ENCODE measurements at places on chromosomes 6 and 20.

DNA sequence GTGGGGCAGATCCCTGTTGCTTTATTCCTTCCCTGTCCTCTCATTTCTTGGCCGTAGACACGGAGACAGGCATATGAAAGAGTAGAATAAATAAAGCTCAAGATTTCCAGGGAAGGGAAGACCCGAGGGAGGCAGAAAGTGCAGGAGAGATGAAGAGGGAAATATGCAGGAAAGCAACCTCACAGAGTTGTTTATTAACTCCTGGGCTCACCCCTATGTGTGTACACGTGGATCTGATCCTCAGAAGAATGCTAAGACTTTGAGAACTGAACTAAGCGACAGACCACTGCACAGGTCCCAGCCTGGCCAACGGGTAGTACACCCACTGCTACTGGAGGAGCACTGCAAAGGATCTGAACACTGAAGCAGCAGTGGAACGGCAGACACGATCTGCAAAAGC, 156.2 kb downstream of the KIF16B start:
- no peak for DNase-seq

- no peak for DNase-seq
These were observed 156.5 kb downstream of the SMOC2 start for GRCh38 chr6:168597471-168597875.

- no peak for DNase-seq
These were observed 218.1 kb upstream of the MCHR2 start for GRCh38 chr6:100212131-100212530.

DNA sequence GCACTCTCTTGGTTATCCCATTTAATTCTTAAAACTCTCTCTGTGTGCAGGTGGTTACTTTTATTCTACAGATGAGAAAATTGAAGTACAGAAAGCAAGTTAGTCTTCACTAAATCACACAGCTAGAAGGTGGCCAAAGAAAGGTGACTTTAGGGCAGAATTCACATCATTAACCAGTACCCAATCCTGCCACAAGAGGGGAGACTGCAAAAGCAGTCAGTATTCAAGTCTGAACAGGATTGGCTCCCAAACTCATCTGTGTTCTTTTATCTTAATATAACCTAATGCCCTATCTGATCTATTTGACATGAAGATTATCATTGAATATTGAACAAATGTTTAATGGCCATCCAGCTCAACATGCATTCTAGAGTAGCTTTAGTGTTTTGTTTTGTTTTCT, 225.3 kb upstream of the FAM83B start:
- no peak for DNase-seq

- no peak for DNase-seq
These were observed 2.5 kb downstream of the SMIM13 start for GRCh38 chr6:11096109-11096508.

DNA sequence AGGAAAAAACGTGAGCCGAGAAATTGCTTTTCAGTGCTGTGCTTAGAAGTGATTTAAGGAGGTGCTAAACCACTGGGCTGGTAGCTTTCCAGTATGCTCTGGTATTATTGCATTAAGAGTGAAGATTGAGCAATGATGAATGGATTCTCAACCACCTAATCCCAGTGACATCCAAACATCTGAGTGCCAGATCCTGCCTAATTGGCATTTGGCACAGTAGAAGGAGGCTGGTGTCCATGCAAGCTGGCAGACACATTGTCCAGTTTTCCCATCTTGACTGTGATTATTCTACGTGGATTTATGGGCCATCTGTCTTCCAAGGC, 398.0 kb upstream of the PLCB4 start:
- DNase-seq, result no peak

- no peak for DNase-seq
These were observed 77.7 kb upstream of the ZFP64 start for GRCh38 chr20:52269321-52269720.

- DNase-seq, result peak; percentile 13
These were observed 744 bp downstream of the RAB23 start for GRCh38 chr6:57221191-57221935.

- no peak for DNase-seq
These were observed 246.7 kb downstream of the SOD2 start for GRCh38 chr6:159446340-159446739.

DNA sequence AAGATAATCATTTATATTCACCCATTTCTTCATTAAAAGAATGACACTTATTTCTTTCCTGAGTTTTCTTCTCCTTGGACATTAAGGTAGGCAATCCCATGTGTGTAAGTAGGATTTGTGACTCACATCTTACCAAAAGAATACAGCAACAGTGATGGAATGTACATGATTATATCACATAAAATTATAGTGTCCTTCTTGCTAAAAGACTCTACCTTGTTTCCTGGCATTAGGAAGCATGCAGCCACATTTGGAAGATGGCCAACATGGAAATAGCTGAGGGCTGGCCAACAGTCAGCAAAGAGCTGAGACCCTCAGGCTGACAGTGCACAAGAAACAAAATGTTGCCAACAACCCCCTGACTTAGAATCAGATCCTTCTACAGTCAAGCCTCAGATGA, 327.9 kb upstream of the MARCKS start:
- DNase-seq, result no peak

- DNase-seq, result no peak
These were observed 1.1 kb upstream of the HLA-C start for GRCh38 chr6:31272836-31273626.

- DNase-seq, result no peak
These were observed at the start of gene TGM3 for GRCh38 chr20:2295886-2296515. TGM3 (plus strand) TSS chr20:2296001; CDS start chr20:2296064, 63 bp downstream.

- DNase-seq, result no peak
These were observed 178.4 kb downstream of the MBOAT1 start for GRCh38 chr6:20033697-20034407.

DNA sequence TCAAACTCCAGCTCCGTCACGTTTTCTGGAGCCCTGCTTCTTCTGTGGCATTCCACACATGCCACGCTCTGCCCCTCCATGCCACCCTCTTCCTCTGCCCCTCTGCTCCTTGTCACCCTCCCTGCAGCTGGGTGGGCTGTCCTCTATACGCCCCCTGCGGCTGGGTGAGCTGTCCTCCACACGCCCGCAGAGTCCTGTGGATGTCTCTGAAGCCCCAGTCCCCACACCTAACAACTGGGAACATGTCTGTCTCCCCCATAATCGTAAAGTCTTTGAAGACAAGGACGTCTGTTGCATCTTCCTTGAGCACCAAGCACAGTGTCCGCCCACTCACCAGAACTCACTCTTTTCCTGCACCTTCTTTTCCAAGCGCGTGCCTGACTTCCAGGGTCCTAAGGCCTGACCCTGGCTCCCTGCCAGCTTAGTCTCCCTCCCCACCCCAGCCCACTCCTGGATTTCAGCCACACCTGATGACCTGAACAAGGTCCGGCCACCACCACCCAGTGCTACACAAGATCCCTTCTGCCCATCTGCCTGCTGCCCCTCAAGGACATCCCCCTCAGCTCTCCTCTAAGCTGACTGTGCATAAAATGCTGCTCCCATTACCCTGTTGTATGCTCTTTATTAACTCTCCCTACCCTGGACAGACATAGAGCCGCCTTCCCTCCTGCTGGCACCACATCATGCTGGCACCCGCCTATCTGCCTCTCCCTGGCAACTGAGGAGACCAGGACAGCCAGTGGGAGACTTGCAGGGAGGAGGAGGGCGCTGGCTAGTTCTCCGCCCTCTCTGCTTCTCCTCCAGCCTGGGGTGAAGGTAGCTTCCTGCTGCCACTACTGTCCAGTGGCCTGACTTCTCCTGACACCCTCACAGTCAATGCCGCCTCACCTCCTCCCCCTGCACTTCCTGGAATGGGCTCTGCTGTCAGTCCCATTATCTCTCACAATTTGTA, 10.7 kb upstream of the PRR18 start:
- DNase-seq, result no peak

DNA sequence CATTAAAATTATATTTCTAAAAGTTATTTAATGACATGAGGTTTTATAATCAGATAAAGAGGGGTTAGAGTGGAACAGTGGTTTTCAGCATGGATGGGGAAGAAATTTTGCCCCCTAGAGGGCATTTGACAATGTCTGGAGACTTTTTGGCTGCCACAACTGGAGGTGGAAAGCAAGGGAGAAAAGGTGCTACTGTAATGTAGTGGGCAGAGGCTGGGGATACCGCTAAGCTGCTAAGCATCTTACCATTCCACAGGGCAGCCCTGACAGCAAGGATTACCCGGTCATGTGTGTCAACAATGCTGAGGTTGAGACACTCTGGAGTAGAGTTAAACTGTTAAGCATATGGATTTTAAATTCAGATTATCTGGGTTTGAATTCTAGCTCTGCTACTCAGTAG, 52.9 kb upstream of the FABP7 start:
- no peak for DNase-seq

DNA sequence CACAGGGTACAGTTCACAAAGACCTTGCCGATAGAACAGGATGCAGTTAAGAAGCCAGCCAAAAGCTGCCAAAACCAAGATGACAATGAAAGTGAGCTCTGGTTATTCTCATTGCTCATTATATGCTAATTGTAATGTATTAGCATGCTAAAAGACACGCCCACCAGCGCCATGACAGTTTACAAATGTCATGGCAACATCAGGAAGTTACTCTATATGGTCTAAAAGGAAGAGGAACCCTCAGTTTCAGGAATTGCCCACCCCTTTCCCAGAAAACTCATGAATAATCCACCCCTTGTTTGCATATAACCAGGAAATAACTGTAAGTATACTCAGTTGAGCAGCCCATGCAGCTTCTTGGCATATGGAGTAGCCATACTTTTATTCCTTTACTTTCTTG, 748.7 kb downstream of the QKI start:
- no peak for DNase-seq

DNA sequence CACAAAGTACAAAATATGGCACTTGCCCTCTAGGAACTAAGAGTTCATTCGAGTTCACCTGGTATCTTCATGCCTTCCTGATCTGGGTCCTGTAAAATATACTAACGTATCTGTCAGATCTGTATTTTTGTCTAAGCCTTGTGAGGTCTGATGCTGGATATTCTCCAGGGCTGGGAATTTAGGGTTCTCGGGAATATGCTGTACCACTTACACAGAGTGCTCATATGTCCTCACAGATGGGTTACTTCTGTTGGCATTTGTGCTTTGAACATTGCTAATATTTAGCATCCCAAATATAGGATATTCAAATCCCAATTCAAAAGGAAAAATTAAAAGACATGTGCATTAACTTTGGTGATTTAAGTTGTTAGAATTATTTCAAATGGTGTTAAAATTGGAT, 122.0 kb downstream of the DNAH8 start:
- DNase-seq, result no peak

GRCh38 chr6:68901044-68901443, 266.0 kb downstream of the ADGRB3 start:
- no peak for DNase-seq

GRCh38 chr6:146923205-146923833, 280.9 kb upstream of the STXBP5 start:
- no peak for DNase-seq

DNA sequence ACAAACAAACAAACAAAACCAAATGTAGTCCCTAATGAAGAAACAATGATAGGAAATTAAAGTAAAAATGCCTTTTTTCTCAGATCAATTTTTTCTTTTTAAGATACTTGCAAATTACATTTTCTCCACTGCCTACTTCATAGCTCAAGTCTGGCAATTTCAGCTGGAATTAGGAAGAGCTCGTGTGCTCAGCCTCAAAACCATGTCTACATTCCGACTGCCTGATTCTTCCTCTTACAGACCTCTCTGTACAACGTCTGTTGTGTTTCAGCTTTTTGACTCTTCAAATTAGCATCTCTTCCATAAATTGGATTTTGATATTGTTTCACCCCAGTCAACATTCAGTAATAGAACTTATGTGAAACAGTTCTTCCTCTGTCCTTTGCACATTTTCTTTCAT, 9.3 kb upstream of the EDN1 start:
- DNase-seq, result no peak

DNA sequence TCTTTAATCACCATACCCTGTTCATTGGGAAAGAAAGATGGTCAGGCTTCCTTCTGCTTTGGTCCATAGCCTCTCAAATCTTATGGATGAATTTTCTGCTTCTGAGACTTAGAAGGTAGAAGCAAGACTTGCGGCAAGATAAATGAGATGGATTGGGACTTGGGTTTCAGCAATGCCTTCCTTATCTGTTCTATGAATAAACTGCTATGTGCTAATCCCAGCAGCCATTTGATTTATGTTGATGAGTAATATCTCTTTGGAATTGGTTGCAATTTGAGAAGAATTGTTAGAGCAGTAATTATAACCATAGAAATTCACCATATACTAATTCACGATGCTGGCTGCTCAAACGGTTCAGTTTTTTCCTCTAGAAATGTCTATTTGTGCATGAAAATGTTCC, 48.3 kb downstream of the TXLNB start:
- DNase-seq, result no peak

GRCh38 chr6:36746251-36746650, 48.6 kb downstream of the RAB44 start:
- DNase-seq, result no peak

DNA sequence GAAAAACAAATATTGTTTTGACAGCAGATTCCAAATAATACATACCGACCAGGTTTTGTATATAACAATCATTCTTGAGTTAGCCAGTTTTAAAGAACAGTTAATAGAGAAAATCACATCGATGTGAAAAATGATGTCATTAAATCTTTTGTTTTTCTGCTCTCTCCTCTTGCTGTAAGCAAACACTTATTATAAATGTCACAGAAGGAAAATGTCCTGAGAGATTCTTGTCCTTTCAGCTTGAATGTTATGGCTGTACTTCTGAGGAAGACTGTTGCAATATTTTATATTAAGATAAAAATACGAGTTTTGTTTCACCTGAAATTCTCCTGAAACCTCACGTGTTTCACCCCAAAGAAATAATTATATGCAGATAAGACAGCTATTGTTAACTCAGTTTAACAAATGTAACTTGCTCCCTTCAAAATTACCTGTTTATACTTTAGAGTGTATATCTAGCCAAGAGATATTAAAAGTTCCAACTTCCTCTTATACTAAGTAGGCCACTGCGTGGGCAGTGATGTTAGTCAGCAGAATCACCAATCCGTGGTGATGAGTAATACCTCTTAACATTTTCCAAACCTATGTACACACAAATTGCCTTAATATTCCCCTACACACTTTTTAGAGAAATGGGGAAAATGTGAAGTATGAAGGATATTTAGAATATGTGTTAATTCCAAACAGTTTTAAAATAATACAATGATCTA, 1111.4 kb upstream of the CITED2 start:
- DNase-seq, result no peak

GRCh38 chr20:1327241-1327653, 1.7 kb downstream of the SDCBP2 start:
- DNase-seq, result no peak

GRCh38 chr6:14091339-14091978, 26.1 kb upstream of the CD83 start:
- no peak for DNase-seq
